ENCODE measurements at places on chromosomes 4 and X.

DNA sequence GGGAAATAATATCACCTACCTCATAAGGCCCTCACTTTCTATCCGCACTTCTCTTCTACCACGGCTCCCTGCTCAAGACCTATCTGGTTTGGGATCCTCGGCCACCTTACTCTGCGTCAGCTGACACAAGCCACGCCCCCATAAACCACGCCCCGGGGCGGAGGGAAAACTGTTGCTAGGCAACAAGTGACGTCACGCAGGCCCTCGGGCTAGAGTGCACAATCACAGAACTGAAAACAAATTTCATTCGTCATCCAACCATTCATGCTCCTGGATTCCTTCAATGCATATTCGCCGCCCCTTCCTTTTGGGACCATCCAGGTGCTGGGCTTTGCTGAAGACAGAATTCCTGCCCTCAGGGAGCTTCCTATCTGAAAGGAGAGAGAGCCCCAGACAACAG is 66.3 kb downstream of the SMC1A start:
- no peak for DNase-seq
- no peaks in the 10 kb centered on the region for H3K4me1 ChIP-seq
- H3K36me3 ChIP-seq: no peaks in the 10 kb centered on the region
- H3K4me3 ChIP-seq: no peak overlapping the region

DNA sequence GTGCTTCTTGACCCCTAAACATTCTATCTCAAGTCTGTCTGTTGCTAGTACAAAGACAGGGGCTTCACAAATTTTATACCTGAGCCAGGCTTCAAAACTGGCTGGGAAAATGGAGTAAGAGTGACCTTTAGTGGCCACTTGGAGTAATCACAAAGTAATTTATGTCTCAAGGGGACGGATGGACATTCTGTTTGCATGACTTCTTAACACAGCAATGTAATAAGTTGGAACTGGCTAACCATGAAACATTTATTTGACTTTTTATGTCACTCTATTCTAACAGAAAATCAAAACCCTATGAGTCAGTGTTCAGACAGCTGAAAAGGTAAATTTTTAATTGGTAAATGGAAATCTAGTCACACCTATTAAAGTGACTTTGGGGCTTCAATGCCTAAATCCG is 600.6 kb downstream of the ANKRD50 start:
- no peaks in the 10 kb centered on the region for H3K36me3 ChIP-seq
- H3K27ac ChIP-seq: no peak overlapping the region
- H3K4me3 ChIP-seq: no peak overlapping the region
- DNase-seq: no peak

DNA sequence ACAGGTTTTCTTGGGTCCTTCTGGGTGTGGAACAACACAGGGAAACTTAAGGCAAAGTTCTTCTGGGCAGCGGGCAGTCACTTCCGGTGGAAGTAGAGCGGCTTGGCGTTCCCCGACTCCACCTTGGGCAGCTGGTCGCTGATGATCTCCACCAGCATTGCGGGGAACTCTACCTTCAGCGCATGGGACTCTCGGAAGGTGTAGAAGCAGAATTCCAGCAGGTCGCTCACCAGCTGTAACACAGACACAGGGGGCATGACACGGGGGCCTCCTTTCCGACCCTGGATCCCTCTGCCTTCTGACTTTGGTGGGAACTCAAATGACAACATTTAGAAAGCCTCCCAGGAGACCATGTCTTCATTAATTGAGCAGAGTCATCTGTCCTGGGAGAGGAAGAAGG is 349.4 kb downstream of the ARHGAP10 start:
- H3K27me3 ChIP-seq: no peaks in the 10 kb centered on the region
- no peak overlapping the region for H3K27ac ChIP-seq
- peaks cover 34% of the 10 kb centered on the region for H3K36me3 ChIP-seq
- no peak for DNase-seq
- no peaks in the 10 kb centered on the region for H3K4me1 ChIP-seq

- peaks cover 7% of the 10 kb centered on the region for H3K4me1 ChIP-seq
- DNase-seq: no peak
- peak overlapping the region; percentile 95 for H3K4me3 ChIP-seq
- peak overlapping the region; percentile 98 for H3K27ac ChIP-seq
Measured at GRCh38 chrX:103685396-103685795, 1.1 kb downstream of the MORF4L2 start.

DNA sequence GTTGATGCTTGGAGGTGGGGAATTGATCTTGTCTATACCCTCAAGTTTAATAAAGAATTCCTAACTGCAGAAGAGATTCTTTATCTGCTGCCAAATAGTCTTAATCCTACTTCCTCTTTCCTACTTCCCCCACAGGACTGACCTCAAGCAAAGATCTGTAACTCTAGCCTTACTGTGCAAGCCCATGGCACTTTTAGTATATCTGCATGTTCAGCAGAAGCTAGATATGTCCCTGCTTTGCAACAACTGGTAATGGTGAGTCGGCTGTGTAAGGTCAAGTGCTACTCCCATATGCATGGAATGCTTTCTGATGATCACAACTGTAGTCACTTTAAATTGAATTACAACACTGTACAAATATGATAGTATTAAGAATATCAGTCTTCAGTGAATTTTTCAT is 26.3 kb upstream of the PDS5A start:
- no peaks in the 10 kb centered on the region for H3K27me3 ChIP-seq
- H3K4me3 ChIP-seq: no peak overlapping the region
- DNase-seq: no peak
- H3K27ac ChIP-seq: no peak overlapping the region
- no peaks in the 10 kb centered on the region for H3K4me1 ChIP-seq

DNA sequence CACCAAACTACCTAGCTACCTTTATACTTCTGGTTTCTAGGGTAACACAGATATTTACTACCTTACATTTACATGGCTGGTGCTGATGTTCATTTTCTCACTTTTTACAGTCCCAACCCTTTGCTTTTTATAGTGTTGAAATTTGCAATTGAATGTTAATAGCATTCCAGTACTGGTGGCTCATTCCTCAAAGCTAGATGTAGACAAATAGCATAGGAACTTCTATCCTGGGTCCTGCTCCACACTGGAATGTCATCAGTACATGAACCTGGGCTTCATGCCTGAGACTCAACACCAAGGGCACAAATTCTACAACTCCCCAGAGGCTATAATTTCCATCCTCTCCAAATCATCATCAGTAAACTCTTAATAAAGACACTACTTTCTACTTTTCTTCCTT is 10.3 kb upstream of the TRMT2B start:
- H3K27ac ChIP-seq: no peak overlapping the region
- H3K4me1 ChIP-seq: no peaks in the 10 kb centered on the region
- no peak overlapping the region for H3K4me3 ChIP-seq
- no peaks in the 10 kb centered on the region for H3K36me3 ChIP-seq
- no peak for DNase-seq

DNA sequence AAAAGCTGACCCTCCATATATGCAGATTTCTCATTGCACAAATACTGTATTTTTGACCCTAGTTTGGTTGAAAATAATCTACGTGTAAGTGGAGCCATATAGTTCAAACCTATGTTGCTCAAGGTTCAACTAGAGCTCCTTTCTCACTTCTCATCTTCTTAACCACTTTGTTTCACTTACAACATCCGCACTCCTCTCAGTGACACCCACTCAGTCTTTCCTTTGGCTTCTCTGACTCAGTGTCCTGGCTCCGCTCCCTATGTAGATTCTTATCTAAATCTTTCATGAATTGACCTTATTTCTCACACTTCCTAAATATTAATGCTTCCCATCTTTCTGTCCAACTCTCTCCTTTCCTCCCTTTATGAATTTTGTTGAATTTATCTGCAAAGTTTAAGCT is 32.9 kb upstream of the DKK2 start:
- H3K4me3 ChIP-seq: no peak overlapping the region
- H3K27me3 ChIP-seq: no peaks in the 10 kb centered on the region
- H3K27ac ChIP-seq: no peak overlapping the region
- no peaks in the 10 kb centered on the region for H3K36me3 ChIP-seq

DNA sequence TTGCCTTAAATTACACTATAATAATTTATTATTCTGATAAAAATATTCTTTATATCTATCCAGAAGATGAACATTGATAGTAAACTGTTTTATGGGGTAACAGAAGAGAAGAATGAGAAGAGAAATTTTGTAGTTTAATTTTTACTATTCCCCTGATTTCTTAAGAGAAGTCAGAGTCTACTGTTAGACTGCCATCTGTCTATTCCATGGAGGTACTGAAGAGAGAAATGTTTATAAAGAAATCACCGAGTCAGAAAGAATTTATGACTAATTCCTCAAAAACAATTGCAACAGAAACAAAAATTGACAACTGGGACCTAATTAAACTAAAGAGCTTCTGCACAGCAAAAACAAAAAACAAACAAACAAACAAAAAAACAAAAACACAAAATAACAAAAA is 149.9 kb downstream of the FGF16 start:
- H3K4me1 ChIP-seq: no peaks in the 10 kb centered on the region
- H3K27ac ChIP-seq: no peak overlapping the region
- DNase-seq: no peak
- H3K36me3 ChIP-seq: peaks cover 15% of the 10 kb centered on the region

DNA sequence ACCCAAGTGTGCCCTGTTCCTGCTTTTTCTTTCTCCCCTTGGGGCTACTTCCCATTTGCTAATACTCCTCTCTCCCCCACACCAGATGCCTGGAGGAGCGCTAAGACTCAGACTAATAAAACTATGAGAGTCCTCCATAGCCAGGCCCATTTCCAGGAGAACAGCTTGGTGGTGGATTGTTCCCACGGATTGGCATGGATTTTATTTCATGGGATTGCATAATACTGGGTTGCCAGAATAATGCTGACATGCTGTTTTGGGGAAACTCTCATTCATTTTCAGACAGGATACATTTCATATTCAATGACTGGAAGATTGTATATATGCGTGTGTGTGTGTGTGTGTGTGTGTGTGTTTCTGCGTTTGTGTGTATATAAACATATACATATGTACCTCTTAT is 447.5 kb upstream of the PITX2 start:
- H3K4me3 ChIP-seq: no peak overlapping the region
- H3K4me1 ChIP-seq: no peaks in the 10 kb centered on the region
- no peak for DNase-seq
- H3K27me3 ChIP-seq: no peaks in the 10 kb centered on the region
- H3K27ac ChIP-seq: no peak overlapping the region
- H3K36me3 ChIP-seq: no peaks in the 10 kb centered on the region

DNA sequence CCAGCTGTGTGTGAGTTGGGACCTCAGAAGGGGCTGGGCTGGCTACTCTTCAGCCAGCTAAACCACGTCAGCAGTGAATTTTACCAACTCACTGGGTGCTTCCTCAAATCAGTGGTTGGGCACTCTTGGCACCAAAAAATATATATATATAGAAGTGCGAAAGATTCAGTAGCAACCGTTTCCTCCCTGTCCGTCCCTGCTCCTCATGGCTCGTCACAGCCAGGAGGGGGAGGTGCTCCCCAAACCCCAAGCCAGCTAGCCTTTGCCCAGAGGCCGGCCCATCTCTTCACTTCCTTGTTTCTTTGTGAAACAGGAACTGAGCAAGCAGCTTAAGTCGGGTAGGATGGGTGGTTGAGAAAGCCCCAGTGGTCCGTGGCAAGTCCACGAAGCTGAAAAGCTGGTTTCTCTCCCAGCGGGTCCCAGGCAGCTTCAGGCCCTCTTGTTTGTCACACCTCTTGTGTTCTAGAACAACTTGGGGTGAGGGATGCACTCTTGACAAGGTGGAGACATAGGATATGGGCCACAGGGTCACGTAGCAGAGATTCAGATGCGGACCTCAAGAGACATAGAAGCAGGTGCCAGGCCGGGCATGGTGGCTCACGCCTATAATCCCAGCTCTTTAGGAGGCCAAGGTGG is 6.8 kb upstream of the SASH3 start:
- peak overlapping the region; percentile 77 for H3K27ac ChIP-seq
- DNase-seq: no peak
- H3K4me3 ChIP-seq: peak overlapping the region; percentile 26
- H3K36me3 ChIP-seq: no peaks in the 10 kb centered on the region
- H3K4me1 ChIP-seq: peaks cover 95% of the 10 kb centered on the region

GRCh38 chrX:133538148-133538547 is 122.9 kb upstream of the GPC4 start:
- no peaks in the 10 kb centered on the region for H3K27me3 ChIP-seq
- H3K4me3 ChIP-seq: no peak overlapping the region
- H3K27ac ChIP-seq: no peak overlapping the region
- DNase-seq: no peak

GRCh38 chr4:5018096-5018495 is 1.2 kb downstream of the CYTL1 start:
- peaks cover 10% of the 10 kb centered on the region for H3K27me3 ChIP-seq
- no peak for DNase-seq
- H3K27ac ChIP-seq: no peak overlapping the region
- H3K4me3 ChIP-seq: no peak overlapping the region
- H3K36me3 ChIP-seq: no peaks in the 10 kb centered on the region

DNA sequence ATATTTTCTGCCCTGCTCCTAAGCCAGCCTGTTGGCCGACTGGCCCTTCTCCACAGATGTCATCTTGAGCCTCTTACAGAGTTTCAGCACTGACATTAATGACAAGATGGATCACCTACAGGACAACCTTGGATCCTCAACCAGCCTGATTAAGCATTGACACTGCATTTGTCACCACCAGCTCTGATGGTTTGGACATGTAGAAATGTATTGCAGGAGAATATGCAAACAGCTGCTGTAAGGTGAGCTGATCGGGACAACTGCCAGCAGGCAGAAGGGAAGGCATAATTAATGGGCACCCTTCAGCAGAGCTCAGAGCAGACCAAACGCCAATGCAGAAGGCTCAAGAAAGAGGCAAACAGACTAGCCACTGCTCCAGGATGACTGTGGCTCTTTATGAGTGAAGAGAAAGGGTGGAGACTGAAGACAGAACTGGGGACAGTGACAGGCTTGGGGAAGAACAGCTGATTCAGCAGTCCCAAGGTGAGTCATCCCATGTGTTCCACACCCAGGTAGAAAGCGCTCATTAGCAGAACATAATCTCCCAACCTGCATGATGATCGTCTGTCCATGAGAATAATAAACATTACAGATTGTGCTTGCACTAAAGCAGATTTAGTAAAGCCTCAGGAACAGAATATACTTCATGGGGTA is 6.7 kb downstream of the CORIN start:
- H3K4me3 ChIP-seq: no peak overlapping the region
- peaks cover 7% of the 10 kb centered on the region for H3K4me1 ChIP-seq
- H3K27ac ChIP-seq: no peak overlapping the region
- DNase-seq: no peak

DNA sequence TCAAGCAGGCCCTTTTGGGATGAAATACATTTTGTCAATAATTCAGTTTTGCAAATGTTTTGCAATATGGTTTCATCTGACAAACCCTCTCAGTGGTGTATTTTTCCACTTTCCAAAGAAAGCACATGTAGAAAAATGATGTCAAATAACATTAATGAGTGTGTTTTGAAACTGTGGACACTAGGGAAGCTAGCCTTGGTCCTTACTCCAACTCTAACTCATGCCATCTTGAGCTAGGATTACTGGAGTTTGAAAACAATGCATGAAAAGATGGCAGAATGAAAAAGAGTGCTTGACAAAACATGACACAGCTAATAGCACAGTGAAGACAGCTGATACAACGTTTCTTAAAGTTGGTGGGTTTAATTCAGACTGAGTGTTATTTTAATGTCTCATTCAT is 41.4 kb downstream of the HAND2 start:
- H3K36me3 ChIP-seq: no peaks in the 10 kb centered on the region
- no peaks in the 10 kb centered on the region for H3K4me1 ChIP-seq
- no peak for DNase-seq
- H3K4me3 ChIP-seq: no peak overlapping the region
- H3K27ac ChIP-seq: no peak overlapping the region

All from CD4-positive, CD25-positive, alpha-beta regulatory T cell (primary cell).